Hepatocyte (in vitro differentiated cells): ENCODE measurements at places on chromosomes 3 and 15. TPM values are rescaled to one million over a fixed set of nuclear protein-coding genes. Genes with fewer than 3 reads are reported as not detected.
A peak's percentile ranks its signal among the peaks of the same experiment; 100 is the strongest.

GRCh38 chr15:65389226-65389625 is 11.4 kb upstream of the IGDCC3 start:
- H3K36me3 ChIP-seq: no peaks in the 10 kb centered on the region
- H3K4me1 ChIP-seq: peaks cover 6% of the 10 kb centered on the region
- H3K4me3 ChIP-seq: no peak overlapping the region
- no peak for DNase-seq
- no peaks in the 10 kb centered on the region for H3K27me3 ChIP-seq

The CGNL1 gene
- 13.1 and 13.7 TPM in 2 replicates for total RNA-seq

The SLC12A8 gene
- total RNA-seq: 20.0 and 21.5 TPM in 2 replicates

DNA sequence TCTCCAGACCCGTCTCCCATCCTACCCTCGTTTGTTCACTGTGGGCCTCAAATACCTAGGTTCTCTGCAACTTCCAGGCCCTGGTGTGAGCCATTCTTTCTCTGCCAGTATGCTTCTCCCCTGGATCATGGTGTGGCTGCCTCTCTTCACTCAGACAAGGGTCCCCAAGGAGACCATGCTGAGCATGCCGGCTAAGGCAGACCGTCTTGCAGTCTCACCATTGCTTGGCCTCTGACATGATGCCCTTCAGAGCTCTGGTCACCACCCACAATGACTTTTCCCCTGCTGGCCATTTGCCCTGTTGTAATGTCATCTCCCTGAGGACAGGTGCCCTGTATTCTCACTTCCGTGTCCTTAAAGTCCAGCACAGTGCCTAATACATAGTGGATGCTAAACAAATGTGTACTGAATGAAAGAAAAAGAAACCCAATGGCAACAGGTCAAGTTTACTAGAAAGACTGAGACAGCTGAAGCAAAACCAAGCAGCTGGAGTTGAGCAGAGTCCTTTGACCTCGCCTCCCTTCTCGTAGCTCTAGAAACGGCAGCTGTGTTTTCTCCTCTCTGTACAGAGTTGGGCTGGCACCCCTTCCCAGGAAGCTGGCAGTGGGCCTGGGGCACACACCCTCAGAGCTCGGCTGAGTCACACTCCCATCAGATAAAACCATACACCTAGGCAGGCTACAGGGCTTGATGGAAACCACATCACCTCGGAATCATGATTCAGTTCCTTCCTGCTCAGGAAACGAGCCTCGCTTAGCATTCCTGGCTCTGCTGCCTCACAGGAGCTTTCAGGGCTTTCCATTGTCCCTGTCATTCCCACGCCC is 8.6 kb downstream of the TLR9 start:
- DNase-seq: peak; percentile 61
- H3K4me1 ChIP-seq: peaks cover 17% of the 10 kb centered on the region
- no peaks in the 10 kb centered on the region for H3K36me3 ChIP-seq
- H3K27me3 ChIP-seq: no peaks in the 10 kb centered on the region
- H3K27ac ChIP-seq: peak overlapping the region; percentile 55

DNA sequence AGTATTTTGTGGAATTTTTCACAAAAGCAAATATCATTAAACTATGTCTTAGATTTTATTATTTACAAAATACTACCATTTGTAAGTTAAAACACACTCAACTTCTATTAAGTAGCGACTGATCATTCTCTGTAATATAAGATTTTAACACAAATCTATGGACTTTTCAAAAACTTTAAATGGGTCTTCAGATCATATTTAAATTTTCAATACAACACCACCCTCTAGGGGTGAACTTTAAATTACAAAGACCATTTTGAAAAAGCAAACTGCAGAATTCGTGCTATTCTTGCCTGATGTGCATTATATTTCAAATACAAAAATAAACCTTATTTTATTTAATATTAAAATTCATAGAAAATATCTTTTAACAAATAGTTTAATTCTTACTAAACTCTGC is 8.2 kb upstream of the VGLL4 start:
- no peak overlapping the region for H3K4me3 ChIP-seq
- no peaks in the 10 kb centered on the region for H3K4me1 ChIP-seq
- no peaks in the 10 kb centered on the region for H3K27me3 ChIP-seq
- no peak overlapping the region for H3K27ac ChIP-seq

GRCh38 chr3:188369526-188369925 is 215.6 kb downstream of the LPP start:
- no peaks in the 10 kb centered on the region for H3K36me3 ChIP-seq
- peak overlapping the region; percentile 49 for H3K27ac ChIP-seq
- peaks cover 15% of the 10 kb centered on the region for H3K4me1 ChIP-seq
- no peaks in the 10 kb centered on the region for H3K27me3 ChIP-seq

- no peak overlapping the region for H3K4me3 ChIP-seq
- H3K36me3 ChIP-seq: no peaks in the 10 kb centered on the region
- no peak overlapping the region for H3K27ac ChIP-seq
- no peaks in the 10 kb centered on the region for H3K27me3 ChIP-seq
- no peak for DNase-seq
Measured at GRCh38 chr3:88824666-88825564, 282.5 kb upstream of the EPHA3 start.

The SLC28A2 gene
- 1.5 and 1.8 TPM in 2 replicates for total RNA-seq

GRCh38 chr15:101597360-101597928 is 54.7 kb downstream of the TM2D3 start:
- no peaks in the 10 kb centered on the region for H3K4me1 ChIP-seq
- no peaks in the 10 kb centered on the region for H3K36me3 ChIP-seq
- no peak for DNase-seq
- peaks cover 3% of the 10 kb centered on the region for H3K27me3 ChIP-seq

GRCh38 chr3:116050311-116050915 is 394.9 kb downstream of the LSAMP start:
- no peaks in the 10 kb centered on the region for H3K4me1 ChIP-seq
- DNase-seq: no peak
- no peaks in the 10 kb centered on the region for H3K36me3 ChIP-seq
- no peak overlapping the region for H3K27ac ChIP-seq
- no peak overlapping the region for H3K4me3 ChIP-seq

DNA sequence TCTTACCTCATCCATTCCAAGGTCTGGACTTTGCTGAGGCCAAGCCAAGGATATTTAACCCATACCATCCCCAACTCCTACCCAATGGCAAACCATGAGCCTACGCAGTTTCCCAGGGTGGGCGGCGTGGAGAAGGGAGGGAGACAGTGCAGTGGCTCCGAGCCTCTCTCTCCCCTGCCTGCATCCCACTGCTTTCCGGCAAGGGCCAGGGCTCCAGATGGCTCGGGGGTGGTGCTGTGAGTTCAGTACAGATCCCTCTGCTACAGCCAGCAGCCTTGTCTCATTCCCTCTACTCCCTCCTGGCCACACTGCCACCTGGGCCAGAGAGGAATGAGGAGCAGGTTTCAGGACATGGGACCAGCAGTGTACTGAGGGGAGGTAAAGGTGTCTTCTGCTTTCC is 44.3 kb upstream of the APEH start:
- no peak overlapping the region for H3K4me3 ChIP-seq
- no peaks in the 10 kb centered on the region for H3K27me3 ChIP-seq
- no peak overlapping the region for H3K27ac ChIP-seq
- no peaks in the 10 kb centered on the region for H3K36me3 ChIP-seq
- H3K4me1 ChIP-seq: no peaks in the 10 kb centered on the region

DNA sequence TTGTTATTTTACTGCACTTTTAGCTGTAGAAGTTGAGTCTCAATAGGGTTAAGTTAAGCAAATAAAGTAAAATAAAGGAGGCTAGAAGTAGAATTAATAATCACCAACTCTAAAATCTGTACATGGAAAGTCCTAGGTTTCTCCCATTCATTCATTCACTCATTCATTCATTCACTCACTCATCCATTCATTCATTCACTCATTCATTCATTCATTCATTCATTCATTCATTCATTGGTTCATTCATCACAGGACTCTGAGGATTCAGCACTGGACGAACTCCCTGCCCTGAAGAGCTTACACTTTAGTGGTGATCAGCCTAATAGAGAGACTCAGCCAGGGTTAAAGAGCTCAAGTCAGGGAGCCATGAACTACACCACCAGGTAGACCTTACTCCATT is 4.5 kb upstream of the LSG1 start:
- no peak overlapping the region for H3K27ac ChIP-seq
- H3K4me1 ChIP-seq: no peaks in the 10 kb centered on the region
- no peaks in the 10 kb centered on the region for H3K36me3 ChIP-seq
- peaks cover 7% of the 10 kb centered on the region for H3K27me3 ChIP-seq
- no peak for DNase-seq

The GOLGA8N gene
- total RNA-seq: 1.8 and 3.2 TPM in 2 replicates

- no peak for DNase-seq
- no peak overlapping the region for H3K27ac ChIP-seq
- no peaks in the 10 kb centered on the region for H3K36me3 ChIP-seq
- no peaks in the 10 kb centered on the region for H3K27me3 ChIP-seq
- H3K4me1 ChIP-seq: no peaks in the 10 kb centered on the region
Measured at GRCh38 chr15:60548101-60548500, 69.2 kb upstream of the ICE2 start.

GRCh38 chr3:123782488-123782887 is 101.6 kb downstream of the MYLK start:
- peak overlapping the region; percentile 20 for H3K27ac ChIP-seq
- no peak overlapping the region for H3K4me3 ChIP-seq
- H3K4me1 ChIP-seq: peaks cover 17% of the 10 kb centered on the region
- H3K36me3 ChIP-seq: no peaks in the 10 kb centered on the region
- no peak for DNase-seq

The HAPLN3 gene
- 4.1 and 4.2 TPM in 2 replicates for total RNA-seq

The PLCB2 gene
- total RNA-seq: 1.0 and 1.7 TPM in 2 replicates

DNA sequence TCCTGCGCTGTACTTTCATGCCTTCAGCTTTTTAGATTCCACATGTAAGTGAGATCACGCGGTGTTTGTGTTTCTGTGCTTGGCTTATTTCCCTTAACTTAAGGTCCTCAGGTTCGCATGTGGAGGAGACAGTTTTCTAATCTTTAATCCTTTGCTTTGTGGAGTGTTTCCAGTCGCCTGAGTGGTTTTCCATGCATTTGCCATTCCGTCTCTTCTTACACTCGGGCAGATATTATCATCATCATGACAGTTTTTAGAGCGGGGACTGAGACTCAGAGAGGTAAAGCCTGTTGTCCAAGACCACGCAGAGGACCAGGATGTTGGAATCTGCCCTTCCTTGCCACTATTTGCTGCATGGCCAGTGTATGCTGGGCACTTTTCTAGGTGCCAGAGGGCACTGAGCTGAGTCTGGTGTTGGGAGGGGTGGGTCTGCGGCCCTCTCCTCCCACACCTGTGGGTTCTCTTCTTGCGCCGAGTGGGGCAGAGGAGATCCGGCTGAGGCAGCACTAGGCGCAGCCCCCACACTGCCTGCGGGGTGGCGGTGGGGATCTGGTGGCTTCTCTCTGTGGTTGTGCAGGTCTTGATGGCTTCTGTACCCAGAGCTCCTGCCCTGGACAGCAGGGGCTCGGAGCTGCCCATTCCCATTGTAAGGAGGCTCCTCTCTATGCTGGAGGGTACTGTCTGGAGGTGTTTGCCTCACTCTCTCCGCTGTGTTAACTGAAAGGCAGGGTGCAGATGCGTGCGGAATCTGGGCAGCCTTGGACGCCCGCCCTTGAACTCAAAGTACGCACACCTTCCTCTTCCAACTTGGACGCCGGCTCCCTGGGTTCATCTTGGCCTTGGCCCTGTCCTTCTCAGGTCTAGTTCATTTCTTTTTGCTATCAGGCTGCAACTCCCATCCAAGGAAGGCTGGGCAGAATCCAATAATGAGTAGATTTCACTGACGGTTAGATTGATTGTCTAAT is 156.0 kb upstream of the RGMA start:
- no peaks in the 10 kb centered on the region for H3K4me1 ChIP-seq
- no peaks in the 10 kb centered on the region for H3K27me3 ChIP-seq
- no peak overlapping the region for H3K4me3 ChIP-seq
- no peak for DNase-seq

The AADACL2 gene
- total RNA-seq: 0.10 and 0.24 TPM in 2 replicates

DNA sequence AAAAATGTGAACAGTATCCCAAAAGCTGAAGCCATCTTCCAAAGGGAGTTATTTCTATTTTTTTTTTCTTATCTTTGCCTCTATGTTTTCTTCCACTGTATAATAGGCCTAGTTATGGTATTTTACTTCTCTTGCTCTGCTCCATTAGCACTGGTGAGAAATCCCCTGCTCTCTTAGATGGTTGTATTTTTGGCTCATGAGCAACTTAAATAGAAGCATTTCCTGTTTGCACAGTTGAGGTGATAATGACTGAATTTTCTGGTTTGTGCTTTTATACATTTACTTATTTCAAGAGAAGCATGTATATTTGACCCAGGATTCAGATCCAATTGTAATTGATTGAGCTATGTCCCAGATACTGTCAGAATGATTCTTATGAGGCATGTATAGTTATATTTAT is 61.6 kb upstream of the CD200R1L start:
- H3K36me3 ChIP-seq: no peaks in the 10 kb centered on the region
- no peak for DNase-seq
- no peaks in the 10 kb centered on the region for H3K4me1 ChIP-seq
- no peak overlapping the region for H3K4me3 ChIP-seq
- H3K27ac ChIP-seq: no peak overlapping the region
- H3K27me3 ChIP-seq: no peaks in the 10 kb centered on the region

- DNase-seq: peak; percentile 58
- H3K4me3 ChIP-seq: no peak overlapping the region
- no peaks in the 10 kb centered on the region for H3K4me1 ChIP-seq
- no peak overlapping the region for H3K27ac ChIP-seq
- no peaks in the 10 kb centered on the region for H3K36me3 ChIP-seq
Measured at GRCh38 chr3:150495563-150496168, 50.6 kb downstream of the SERP1 start.

DNA sequence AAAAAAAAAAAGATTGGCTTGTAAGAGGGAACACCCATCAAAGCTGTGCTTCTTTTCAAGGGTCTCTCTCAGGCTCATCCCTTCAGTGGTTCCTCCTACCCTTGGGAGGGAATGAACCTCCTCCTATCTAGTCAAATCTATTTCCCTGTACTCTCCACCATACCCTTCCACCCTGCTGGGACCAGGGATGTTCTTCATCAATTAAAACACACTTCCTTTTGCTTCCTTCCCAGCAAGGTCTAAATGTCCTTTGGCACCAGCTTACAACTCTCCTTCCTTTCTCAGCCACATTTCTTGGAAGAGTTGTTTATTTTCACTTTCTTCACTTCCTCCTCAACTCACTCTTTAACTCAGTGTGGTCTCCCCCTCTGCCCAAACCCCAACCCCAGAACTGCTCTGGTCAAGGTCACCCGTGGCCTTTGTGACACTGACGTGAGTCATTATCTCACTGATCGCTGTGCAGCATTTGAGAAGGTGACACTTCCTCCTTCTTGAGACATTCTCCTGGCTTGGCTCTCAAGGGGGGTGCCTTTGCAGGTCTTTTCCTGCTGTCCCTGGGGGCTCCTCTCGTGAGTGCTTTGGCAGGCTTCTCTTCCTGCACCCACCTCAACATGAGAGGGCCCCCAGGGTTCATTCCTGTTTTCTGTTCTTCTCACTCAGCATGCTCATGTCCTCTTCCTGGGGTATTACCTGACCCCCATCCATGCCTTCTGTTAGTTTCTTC is 210.5 kb upstream of the TLE3 start:
- no peaks in the 10 kb centered on the region for H3K4me1 ChIP-seq
- no peak overlapping the region for H3K27ac ChIP-seq
- no peaks in the 10 kb centered on the region for H3K27me3 ChIP-seq
- no peak for DNase-seq
